ENCODE measurements at places on chromosomes 13 and 19.

- DNase-seq = peak; percentile 54
Observed at GRCh38 chr13:42041011-42041683, 7.3 kb upstream of the DGKH start.

DNA sequence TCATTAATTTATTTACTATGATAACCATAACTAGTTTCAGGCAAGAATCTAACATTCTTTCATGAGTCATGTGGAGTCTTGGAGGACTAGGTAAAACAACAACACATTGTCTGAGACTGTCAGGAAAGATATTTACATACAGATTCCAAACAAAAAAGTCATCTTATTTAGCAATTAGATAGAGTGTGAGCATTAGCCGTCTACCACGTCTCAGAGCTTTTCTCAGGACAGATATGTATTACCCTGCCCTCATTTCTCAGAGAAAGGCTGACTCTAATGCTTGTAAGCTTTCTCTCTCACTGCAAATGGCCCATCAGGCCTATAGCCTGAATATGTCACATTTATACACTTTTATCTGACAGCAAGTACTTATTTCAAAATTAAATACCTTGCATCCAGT, 312.1 kb upstream of the PCDH20 start:
- no peak for DNase-seq

DNA sequence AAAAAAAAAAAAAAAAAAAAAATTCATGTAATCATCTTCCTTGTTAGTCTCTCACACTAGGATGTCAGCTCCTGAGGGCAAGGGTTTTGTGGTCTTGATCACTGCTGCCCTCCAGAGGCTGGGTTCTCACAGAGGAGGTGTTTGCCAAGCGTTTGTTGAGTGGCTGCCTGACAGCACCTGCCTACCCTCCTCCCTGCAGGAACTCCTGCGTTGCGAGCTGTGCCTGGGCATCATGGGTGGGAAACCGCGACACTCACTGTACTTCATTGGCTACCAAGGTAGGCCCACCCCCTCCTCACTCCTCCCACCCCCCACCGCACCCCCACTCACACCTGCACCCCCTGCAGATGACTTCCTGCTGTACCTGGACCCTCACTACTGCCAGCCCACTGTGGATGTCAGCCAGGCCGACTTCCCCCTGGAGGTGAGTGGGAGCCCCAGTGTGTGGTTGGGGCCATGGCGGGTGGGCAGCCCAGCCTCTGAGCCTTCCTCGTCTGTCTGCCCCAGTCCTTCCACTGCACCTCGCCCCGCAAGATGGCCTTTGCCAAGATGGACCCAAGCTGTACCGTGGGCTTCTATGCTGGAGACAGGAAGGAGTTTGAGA, 8.1 kb downstream of the ATG4D start:
- peak; percentile 64 for DNase-seq

GRCh38 chr19:54518844-54519243, 16.2 kb downstream of the LAIR2 start:
- DNase-seq = peak; percentile 45

- DNase-seq = no peak
Observed at GRCh38 chr13:44785401-44785800, 203.9 kb downstream of the NUFIP1 start.

GRCh38 chr13:52786766-52787165, 47.1 kb upstream of the CNMD start:
- no peak for DNase-seq

DNA sequence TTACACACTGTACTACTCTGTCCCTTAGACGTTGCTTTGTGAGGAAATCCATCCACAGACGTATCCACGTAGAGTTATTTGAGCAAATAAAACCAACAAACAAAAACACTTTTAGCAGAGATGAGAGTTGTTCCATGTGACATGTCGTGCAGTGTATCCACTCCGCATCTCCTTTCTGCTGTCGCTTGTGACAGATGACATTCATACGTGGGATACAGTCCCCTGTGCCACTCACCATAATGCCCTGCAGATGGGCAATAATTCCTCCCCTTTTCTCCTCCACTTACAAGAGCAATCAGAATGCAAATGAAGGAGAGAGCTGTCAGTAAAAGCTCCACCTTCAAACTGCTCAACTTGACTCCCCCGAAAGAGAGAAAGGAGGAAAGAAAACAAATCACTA, 26.0 kb downstream of the IRS2 start:
- DNase-seq = no peak

GRCh38 chr19:20167651-20168122, 673 bp downstream of the ZNF486 start:
- DNase-seq = no peak

GRCh38 chr13:110506859-110507566, 54.5 kb downstream of the RAB20 start:
- no peak for DNase-seq

DNA sequence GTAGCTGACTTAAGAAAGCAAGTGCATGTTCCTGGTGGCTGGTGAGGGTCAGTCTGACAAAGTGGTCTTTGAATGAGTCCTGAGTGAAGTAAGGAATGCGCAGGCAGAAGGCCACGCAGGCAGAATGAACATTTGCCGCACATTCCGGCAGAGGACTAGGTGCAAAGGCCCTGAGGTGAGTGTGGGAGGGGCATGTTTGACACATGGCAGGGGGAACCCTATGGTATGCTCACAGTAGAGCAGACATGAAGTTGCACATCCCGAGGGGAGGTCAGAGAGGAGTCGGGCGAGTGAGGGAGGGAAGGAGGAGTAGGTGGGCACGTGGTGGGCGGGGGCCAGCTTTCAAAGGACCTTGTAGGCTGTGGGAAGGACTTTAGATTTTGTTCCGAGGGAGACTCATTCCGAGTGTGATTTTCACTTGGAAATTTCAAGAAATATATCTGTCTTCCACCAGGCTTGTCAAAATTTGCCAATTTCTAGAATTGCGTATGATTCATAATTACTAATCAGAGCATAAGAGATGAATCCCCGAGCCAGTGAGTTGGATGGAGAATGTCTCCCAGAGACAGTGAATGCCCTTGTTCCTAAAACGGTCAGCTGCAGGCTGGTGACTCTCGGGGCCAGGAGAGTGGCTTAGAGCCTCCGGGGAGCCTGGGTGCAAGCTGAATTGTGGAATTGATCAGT, 40.3 kb downstream of the ERICH6B start:
- DNase-seq = no peak

- DNase-seq = no peak
Observed at GRCh38 chr13:109483284-109483683, 303.1 kb downstream of the IRS2 start.

DNA sequence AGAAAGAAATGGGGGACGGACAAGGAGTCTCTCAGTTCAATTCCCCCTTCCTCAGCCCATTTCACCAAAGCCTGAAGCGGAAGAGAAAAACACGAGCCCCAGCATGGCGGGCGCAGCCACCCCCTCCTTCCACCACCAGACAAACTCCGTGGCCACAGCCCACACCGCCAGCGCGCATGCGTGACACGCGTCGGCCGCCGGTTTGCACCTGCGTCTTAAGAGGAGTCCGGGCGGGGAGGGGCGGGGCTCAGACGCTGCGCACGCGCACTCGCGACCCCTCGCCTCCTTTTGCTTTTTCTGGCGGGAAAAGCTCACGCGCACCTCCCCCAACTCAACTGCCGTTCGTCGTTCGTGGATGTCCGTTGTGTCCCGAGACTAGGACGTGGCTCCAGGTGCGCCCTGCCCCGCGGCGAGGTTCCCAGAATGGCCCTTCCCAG, at the start of gene KASH5:
Gene KASH5 (plus strand): TSS at position 314 of the 437 bp plus-strand sequence. CDS start 2,635 bp downstream, outside the sequence.
- DNase-seq = peak; percentile 94

DNA sequence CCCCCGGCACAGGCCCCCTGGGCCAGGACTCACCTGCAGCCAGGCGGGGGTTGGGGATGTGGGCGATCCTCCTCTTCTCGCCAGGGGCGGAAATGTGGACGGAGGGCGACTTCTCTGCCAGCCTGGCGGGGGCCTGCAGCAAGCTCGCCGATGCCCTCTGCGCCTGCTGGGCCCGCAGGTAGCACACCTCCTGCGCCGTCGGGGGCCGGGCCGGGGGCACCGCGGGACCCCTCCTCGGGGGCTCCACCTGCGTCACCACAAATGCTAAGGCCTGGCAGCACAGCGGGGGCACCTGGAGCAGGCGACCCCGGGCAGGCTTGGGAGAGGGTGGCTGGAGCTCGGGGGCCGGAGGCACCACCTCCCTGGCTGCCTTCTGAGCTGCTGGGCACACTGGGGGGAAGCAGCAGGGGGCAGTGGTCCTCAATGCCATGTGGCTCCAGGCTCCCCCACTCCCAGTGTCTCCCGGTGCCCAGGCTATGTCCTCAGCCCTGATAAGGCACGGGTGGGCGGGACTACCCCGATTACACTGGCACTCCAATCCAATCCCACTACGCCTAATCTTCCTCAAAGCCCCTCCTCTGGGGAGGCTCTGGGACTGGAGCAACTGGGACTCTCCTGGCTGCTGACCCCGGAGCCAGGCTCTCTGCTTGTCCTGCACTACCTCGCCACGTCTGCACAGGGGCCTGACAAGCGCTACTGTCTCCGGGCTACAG, 11.6 kb upstream of the ATP8B3 start:
- no peak for DNase-seq

- peak; percentile 92 for DNase-seq
Observed at GRCh38 chr19:12639901-12640613, 26.5 kb downstream of the MAN2B1 start.

DNA sequence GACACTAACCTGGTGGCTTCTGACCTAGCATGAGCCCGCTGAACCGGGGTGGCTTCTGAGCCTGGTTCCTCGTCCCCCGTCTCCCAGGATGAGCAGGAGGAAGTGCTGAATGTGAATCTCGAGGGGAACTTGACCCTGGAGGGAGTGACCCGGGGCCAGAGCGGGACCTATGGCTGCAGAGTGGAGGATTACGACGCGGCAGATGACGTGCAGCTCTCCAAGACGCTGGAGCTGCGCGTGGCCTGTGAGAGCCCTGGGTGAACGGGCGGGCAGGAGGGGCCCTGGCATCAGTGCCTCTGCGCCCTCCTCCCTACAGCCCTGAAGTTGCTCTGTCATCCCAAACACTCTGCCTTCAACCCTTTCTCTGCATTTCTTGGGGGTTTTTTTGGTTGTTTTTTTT, 5.6 kb downstream of the BCAM start:
- DNase-seq = no peak
